ENCODE measurements at places on chromosomes 7 and 10.

DNA sequence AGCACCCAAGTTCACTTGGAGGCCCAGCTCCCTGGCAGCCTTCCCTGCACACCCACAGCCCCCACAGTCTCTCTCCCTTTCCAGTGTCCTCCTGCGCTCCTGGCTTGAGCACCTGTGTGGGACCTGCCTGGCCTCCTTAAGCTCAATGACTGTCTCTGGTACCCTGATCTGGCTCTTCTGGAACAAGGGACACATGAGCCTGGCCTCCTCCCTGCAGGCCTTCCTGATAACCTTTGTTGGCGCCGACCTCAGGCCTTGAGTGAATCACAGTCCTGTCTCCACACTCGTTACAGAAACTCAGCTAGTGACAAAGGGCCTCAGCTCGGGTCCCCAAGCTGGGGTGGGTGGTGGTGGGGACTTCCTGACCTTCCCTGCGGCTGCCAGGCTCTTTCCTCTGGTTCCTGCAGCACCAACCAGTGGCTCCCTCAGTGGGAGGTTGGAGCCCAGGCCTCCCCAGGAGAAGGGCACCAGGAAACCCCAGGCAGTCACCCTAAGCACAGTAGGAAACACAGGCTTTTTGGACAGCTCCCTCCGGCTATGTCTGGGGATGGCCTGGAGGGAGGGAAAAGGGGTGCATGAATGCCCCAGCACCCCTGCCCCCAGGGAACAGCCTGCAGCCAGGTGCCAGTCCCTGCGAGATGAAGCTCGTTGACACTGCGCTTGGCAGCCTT, 147.3 kb downstream of the SH3PXD2A start:
- no peak for DNase-seq

DNA sequence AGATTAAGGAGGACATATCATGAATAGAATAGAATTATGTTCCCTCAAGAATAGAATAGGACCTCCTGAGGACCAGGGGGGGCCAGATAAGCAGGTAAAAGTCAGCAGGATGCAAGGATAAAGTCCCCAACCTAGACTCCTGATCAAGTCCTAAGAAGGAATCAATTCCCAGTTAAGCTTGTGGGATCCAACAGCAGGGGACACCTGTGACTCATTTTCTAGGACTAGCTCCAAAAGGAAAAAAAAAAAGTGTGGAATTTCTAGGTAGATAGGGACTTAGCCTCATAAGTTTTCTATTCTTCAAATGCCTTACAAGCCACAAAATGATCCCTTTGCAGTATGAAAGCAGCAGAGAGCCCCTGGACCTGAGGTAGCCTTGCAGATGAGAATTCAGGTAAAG, 336.2 kb downstream of the WDR11 start:
- no peak for DNase-seq

GRCh38 chr7:117185124-117185523, 137.7 kb downstream of the WNT2 start:
- no peak for DNase-seq

DNA sequence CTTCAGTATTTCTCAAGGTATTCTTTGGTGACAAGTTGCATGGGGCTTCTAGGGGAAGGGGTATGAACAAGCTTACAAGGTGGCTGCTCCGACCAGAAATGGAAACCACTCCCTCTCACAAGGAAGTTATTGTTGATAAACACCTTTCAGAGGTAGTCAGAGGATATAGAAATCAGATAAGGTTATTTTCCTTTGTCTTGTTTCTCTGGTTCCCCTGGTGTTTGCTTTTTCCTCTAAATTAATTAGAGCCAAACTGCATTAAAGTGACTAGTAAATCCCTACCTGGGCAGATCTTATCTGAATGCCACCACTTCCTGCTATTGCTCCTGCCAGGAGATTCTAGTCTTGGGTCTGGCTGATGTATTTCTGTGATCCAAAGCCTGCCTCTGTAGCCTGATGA, 725.4 kb downstream of the INHBA start:
- no peak for DNase-seq

GRCh38 chr7:37481722-37482288, 33.1 kb upstream of the ELMO1 start:
- DNase-seq = no peak

GRCh38 chr7:11573128-11573750, 258.8 kb downstream of the THSD7A start:
- no peak for DNase-seq

- DNase-seq = no peak
These were observed 2.4 kb downstream of the ADRB1 start for GRCh38 chr10:114046087-114046458.

DNA sequence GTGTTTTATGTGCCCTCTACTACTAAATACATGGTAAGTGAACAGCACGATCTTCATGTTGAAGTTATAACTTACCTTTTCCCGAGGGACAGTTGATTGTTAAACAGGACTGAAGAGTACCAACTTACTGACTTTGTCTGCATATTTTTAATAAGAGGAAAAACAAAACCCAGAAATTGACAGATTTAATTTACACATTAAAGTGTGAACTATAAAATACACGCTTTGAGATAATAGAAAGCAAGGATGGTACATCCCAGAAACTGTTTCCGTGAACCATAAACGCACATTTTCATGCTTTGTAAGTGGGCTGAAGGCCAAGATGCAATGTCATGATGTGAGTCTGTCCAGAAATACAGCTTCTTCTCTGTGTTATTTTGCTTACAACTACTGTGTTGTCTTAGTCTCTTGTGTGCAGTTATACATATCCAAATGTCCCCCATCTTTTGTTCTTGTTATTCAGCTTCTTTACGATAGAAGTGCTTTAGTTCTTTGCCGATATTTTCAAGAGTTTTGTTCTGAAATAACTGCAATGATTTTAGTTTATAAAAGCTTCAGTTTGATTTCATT, 190.1 kb downstream of the MLLT10 start:
- DNase-seq = no peak

DNA sequence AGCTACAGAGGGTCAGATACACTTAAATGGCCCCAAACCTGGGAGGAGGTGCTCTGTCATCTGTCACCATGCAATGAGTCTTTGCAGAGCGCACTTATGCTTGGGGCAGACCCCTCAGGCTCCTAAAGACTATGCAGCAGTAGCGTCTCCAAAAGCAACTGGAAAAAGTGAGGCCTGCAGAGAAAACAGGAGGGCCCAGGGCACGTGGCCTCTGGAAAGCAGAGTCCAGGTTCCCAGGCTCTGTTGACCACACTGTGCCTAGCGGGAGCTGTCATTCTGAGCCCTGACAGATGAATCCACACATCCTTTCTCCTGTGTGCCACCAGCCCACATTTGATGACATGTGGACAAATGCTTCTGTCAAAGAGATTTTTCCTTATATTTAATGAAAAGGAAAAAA, 66.4 kb downstream of the MINDY4 start:
- DNase-seq = no peak
